CD8-positive, alpha-beta memory T cell (primary cell): ENCODE measurements at places on chromosomes 3 and 15.

GRCh38 chr3:167861649-167862048 lies 126.1 kb downstream of the SERPINI1 start:
- no peak for DNase-seq

DNA sequence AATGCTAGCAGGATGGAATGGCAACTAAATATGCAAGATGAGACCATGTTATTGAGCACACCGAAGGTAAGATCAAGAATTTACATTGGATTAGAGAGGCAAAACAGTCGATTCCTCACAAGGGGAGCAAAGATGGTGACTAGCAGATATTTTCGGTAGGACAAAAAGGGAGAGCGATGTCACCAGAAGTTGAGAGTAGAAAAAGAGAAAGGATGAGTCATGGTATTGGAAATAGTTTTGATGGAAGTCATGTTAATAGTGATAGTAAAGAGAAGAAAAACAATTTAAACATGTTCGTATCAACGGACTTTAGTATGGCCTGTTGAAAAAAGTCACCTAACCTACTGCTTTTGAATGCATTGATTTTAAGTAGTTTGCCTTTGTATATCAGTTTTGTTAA lies 55.0 kb downstream of the UBE2E2 start:
- no peak for DNase-seq

- no peak for DNase-seq
Observed at GRCh38 chr3:72169561-72170472, 384.9 kb upstream of the PROK2 start.

GRCh38 chr3:71309342-71309741 lies 274.2 kb downstream of the FOXP1 start:
- DNase-seq: peak; percentile 59

DNA sequence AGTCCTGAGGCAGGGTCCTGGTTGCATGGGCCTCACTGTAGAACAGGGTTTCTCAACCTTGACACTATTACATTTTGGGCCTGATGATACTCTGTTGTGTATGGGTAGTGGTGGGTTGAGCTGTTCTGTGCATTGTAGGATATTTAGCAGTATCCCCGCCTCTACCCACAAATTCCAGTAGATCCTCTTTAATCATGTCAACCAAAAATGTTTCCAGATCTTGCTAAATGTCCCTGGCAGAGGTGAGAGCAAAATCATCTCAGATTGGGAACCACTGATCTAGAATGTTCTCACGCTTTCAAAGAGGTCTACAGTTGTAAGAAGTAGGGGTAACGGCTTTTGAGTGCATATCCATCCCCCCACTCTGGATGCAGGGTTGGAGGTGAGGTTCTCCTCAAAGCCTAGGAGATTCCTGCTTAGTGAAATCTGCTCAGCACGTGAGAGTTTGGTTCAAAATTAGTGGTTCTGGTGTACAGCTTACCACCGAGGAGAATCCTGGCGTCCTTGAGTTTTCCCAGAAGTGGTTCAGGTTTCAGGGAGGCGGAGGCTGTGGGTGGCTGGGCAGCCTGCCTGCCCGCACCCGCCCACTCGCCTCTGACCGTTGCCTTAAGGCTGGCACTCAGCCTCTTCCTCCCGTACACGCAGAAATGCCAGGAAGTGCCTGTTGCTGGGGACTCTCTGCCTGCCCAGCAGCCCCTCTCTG lies 5.3 kb downstream of the ACVR2B start:
- DNase-seq: no peak

DNA sequence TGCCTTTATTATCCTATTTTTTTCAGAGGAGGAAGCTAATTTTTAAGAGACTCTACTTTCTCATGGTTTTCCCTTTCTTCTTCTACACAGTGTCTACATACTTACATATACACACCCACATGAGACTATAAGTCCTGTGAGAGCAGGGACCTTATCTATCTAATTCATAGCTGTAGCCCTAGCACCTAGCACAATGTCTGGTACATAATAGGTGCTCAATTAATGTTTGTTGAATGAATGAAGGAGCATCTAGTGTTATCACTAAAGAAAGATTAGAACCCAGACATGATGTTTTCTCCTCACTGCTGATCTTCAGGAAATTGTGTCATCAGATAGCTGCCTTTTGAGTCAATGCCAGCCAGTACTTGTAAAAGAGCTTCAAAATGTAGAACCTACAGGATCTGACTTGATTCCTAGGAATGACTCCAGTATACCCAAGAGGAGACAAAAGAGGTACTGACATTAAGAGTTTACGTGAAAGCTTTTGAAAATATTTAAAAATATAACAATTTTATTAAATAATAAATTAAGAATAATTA lies 2.5 kb downstream of the SCG5 start:
- no peak for DNase-seq

GRCh38 chr3:50078622-50079021 lies 10.1 kb upstream of the RBM5 start:
- DNase-seq: no peak

DNA sequence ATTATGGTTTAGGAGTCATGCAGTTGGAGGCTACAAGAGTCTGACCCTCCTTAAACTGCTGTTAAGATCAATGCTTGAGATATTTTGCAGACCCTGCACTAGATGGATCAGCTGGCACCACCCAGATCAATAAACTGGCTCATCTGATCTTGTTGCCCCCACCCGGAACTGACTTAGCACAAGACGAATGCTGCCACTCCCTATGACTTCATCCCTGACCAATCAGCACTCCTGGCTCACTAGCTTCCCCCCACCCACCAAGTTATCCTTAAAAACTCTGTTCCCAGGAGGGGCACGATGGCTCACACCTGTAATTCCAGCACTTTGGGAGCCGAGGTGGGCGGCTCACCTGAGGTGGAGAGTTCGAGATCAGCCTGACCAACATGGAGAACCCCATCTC lies 594.0 kb downstream of the NTRK3 start:
- no peak for DNase-seq

DNA sequence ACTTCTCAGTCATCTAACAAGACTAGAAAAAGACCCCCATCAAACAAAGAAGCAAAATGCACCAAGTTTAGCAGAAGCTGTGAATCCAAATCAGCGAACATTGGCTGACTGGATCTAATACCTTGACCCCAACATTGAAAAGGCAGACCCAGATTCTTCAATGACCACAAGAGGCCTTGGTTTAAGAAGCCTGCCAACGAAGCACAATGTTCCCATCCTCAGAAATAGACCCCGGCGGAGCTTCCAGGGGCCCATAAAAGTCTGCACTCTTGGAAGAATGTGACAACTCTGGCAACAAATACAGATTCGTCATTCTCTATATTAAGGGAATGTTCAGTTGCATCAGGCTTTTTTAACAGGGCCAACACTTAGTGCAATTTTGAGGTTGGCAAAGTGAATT lies 112.8 kb upstream of the BCL6 start:
- no peak for DNase-seq

GRCh38 chr3:50123394-50124051 lies 31.6 kb upstream of the SEMA3F start:
- no peak for DNase-seq

DNA sequence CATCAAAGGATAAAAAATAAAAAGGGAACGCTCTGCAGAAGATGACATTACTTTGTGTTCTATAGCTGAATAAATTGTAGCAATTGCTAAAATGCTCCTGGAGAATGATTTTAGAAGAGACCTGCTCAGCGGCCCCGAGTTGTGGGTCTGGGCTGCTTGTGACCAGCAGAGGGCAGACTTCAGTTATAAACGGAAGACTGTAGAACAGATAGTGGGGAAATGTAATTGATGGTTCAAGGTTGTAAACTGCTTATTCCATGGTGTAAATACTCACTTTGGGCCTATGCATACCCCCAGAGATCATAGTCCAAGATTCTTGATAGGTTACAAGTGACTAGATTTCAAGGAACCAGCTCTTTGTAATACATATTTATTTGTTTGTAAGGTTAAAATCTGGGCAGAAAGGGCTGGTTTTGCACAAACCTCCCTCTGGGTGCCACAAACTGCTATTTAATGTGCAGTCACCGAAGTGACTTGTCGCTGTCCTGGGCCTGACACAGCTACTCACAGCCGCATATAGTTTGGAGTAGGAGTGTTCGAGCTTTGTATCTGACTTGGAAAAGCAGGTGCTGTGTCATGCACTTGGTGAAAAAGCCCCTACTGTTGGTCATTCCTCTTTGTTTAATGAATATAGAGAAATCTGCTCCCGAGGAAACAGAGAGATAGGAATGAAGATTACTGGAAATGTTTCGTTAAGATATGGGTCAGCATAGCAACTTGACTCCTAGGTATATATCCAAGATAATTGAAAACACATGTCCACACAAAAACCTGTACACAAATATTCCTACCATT lies 34.7 kb upstream of the NDUFB4 start:
- peak; percentile 67 for DNase-seq

DNA sequence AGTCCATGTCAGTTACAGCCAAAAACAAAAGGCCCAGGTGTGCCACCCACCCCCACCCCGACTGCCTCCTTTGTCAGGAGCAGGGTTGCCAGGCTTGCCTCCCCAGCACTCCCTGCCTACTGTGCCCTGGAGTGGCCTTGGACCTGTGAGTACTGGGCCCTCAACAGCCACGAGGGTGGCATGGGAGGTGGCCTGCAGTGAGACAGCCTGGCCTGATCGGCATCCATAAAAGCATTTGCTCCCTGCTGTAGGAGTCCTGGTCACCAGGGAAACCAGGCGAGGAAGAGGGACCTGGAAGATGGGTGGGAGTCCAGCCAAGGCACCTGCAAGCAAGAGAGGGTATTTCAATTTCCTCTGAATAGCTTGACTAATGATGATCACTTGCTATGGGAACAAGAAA lies 56.4 kb upstream of the KCNMB2 start:
- DNase-seq: no peak
